ENCODE measurements at places on chromosomes 5 and 9.

GRCh38 chr9:112867275-112867991, 23.2 kb downstream of the SLC46A2 start:
- no peak for DNase-seq

GRCh38 chr5:115170134-115170928, 623 bp upstream of the TRIM36 start:
- peak; percentile 14 for DNase-seq

DNA sequence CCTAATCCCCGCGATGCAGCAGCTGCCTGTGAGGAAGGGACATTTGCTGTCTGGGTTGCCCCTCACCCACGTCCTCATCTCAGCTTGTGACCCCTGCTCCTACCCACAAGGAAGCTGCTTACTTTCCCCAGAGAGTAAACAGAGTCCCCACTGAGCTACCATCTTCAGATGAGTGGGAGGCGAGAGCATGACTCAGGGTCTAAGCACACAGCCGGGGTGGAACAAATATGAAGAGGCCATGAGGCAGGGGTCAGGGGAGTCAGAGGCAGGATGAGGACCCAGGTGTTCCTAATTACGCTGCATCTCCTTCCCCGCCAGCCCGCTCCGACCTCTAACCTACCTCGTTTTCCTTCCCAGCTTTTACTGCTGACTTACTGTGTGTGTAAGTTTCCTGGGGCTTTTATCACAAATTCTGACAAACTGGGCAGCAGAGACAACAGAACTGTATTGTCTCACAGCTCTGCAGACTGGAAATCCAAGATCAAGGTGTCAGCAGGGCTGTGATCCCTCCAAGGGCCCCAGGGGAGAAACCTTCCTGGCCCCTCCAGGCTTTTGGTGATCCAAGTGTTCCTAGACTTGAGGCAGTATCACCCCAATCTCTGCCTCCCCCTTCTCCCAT, 94.0 kb upstream of the DNAH5 start:
- no peak for DNase-seq

GRCh38 chr9:120555839-120556238, 24.1 kb downstream of the CDK5RAP2 start:
- no peak for DNase-seq

- no peak for DNase-seq
Observed at GRCh38 chr9:19231126-19231903, 822 bp downstream of the DENND4C start.

- no peak for DNase-seq
Observed at GRCh38 chr5:11075035-11075805, 314.2 kb upstream of the DAP start.

DNA sequence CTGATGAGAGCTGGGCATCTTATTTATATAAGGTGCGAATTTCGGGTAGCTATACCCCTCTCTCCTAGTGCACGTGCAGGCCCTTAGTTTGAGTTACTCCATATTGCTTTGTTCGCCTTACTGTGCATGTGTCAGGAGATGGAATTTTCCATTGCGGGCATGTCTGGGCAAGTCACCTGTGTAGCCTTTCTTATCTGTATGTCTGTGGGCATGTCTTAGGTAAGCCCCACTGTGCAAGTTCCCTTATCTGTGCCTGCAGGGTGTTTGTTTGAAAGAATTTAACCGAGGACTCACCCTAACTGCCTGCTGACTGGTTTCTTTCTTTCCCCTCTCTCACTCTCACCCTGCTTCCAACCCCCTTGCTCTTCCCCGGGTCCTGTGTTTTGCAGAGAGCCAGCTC, 140.7 kb upstream of the RANBP3L start:
- no peak for DNase-seq

DNA sequence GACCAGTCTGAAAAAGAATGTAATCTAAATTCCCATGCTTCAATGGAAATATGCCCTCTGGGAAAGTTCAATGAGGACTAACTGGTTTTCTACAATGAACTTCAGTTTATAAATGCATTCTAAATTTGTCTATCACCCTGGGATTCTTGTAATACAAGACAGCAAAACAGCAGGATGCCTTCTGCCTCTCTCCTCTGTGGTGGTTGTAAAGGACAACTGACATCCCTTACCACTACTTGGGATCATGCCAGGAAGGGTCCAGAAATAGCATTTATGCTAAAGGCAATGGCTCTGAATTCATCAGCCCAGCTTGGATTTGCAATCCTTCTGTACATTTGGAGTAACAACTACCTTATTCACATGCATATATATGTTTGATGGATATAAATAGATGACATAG, 97.3 kb upstream of the ADAMTS16 start:
- DNase-seq = no peak

DNA sequence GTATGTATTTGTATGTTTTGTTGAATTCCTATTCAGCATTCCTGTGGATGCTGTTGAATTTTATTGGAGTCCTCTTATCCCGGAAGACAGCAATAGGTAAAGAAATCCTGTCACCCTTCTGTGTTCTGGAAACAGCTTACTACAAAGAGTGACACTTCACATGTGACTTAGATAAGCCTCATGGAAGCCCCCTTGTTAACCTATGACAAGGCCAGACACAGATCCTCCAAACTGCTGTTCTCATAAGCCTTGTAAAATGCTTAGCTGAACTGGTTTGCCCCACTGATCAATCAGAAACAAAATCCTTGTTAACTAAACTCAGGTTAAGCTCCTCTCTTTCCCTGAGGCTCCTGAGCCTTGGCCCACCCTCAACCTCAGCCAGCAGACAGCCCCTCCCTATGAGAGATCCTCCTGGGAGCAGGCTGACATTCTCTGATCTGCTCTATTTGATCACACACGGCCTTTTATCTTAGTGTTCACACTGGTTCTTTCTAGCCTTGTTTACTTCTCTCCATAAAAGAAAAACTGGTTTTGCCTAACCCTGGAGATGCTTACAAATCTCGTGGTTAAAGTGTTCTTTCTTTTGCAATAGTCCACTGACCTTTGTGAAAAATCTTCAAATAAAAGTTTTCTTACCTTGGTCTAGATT, 29.4 kb upstream of the ATP6V1G1 start:
- DNase-seq = no peak

DNA sequence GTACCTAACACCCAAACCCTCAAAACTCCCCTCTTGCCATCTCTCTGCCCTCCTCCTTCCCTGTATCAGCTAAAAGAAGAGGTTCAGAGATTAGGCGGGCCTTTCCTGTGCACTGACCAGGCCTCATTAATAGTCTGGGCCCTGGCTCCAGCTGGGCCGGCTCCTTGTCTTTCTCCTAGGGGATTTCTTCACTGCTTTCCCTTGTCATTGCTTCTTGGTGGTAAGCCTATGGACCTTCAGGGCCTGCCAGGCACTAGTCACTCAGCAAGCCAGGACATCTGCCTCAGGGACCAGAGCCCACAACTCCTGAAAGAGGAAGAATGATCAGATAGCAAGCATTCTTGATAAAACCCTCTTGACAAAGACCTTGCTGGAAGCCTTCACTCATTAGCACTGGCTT, 50.9 kb downstream of the MRRF start:
- no peak for DNase-seq

- no peak for DNase-seq
Observed at GRCh38 chr9:6051511-6051950, 36.1 kb upstream of the RANBP6 start.

DNA sequence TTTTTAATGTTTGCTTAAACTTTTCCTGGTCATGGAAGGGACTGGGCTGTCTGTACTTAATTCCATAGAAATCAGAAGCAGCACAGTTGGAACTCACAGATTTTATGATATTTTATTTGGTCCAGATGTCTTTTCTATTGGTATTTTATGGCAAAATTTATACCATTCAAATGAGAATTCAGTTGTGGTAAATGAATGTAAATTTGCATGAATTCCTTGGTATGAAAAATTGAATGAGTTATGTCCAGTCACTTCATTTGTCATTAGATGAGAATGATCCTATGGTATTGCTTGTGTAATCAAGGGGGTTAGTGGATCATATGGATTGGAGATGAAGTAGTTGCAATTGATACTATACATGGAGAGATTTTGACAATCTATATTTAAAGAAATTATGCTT, 188.0 kb downstream of the KDM4C start:
- DNase-seq = no peak

GRCh38 chr5:149135536-149136201, 5.6 kb upstream of the ABLIM3 start:
- no peak for DNase-seq

GRCh38 chr5:108064302-108064701, 317.6 kb downstream of the FBXL17 start:
- DNase-seq = no peak

GRCh38 chr5:80231243-80231642, 24.6 kb downstream of the SERINC5 start:
- no peak for DNase-seq

DNA sequence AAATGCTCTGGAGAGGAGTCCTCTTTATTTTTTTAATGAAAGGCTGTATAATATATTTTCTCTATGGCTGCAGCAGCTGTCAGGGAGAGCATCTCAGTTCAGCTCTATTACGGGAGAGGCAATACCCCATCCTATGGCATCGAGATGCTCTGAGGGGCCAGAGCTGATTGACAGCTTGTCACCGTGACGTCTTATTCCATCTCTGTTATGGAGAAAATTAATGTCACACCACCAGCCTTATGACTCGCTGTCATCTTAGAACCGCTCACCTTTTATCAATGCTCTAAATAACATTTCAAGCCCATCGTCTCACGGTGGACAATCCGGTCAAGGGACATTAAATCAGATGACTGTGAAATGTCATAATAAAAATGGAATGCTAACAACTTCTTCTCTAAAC, 273.5 kb downstream of the SLF1 start:
- no peak for DNase-seq

DNA sequence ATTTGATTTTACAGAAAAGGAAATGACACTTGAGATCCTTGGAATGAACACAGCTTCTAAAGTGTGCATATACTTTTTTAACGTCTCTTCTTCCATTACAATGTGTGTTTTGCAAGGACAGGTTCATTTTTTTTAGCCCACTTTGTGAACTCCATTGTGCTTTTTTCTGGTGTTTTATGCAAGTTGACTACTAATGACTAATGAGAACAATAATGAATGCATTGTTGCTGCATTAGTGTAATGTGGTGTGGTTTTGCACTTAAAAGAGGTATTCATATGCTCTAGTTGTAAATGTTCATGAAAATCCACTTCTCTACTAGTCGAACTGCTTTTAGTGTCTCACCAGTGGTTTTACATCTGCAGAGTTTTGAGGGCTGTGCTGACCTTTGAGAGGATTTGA, 93.6 kb downstream of the UHRF2 start:
- no peak for DNase-seq

- DNase-seq = no peak
Observed at GRCh38 chr5:166540156-166540555, 1751.3 kb upstream of the WWC1 start.

DNA sequence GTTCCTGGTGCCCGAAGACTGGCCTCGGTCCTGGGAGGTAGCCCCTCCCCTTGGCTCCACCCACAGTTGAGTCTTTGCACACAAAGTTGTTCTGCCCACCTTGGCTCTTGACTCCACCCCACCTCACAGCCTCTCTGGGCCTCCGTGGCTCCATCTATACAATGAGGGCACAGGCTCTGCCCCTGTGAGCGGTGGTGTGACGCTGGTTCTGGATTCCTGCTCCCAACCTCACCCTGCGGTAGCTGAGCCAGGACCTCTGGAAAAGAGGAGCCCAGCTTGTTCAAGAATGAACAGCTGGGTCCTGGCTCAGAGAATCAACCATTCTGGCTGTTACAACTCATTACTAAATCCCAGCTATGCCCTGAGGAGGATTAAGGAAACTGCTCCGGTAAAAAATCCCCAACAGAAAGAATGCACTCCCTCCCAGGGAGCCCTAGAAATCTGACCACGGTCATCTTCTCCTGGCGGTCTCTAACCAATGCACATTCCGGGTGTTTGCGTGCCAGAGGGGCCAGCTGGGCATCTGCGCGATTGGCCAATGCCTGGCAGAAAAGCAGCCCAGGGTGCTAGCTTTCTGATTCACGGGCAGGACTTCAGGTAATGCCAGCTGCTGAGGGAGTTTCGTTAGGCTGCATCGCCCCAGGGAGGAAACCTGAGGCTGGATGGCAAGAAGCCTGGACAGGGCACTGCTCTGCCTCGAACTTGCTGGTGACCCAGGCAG, 9.9 kb upstream of the GRHPR start:
- no peak for DNase-seq

GRCh38 chr5:128234928-128235641, 151.5 kb downstream of the SLC12A2 start:
- no peak for DNase-seq

GRCh38 chr9:123820139-123820538, 109.8 kb downstream of the DENND1A start:
- DNase-seq = no peak

DNA sequence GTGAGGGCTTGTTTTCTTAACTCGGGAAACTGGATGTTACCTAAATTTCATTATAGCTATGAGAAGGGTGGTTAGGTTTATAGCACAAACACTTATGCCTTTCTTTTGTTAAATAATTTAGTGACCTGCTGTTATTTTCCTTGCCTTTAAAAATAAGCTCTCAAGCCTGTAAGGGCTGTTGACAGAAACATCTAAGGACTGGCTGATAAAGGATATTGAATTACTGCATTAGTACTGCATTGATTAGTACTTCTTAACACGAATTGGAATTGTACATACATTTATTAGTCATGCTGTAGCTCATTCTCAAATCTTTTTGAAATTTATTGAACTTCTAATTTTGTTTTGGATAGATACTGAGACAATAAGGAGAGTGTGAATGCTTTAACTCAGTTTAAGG, 85.1 kb upstream of the DHFR start:
- DNase-seq = no peak

DNA sequence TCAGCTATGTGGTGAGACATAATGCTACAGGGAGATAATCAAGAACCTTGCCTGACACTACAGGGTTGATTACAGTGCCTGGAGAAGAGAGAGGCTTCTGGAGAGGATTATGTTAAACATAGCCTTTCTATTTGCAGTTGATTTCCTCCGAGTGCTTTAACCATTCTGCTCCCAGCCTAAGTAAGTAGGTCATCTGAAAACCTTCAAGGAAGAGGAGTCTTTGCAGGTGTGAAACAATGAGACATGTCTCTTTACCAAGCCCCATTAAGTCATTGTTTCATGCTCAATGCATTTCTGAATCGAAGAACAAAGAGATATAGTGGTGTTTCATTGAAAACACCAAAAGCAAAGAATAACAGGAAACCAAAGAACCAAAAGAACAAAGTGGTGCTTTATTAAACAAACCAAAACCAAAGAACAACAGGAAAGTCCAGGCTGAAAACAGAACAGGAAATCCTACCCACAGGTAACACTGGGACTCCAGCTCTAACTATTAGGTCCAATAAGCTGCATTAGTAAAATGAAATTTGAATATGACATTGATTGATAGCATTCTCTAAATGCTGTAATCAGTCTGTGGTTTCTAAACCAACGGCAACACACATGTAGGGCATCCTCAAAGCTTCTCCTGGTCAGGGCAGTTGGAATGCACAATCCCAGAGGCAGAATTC, 113.3 kb upstream of the SPATA31D4 start:
- DNase-seq = no peak
